Activated CD4-positive, CD25-positive, alpha-beta regulatory T cell treated with anti-CD3 and anti-CD28 coated beads, Interleukin-2, amount 50 U/mL, for 24 hours (primary cell): ENCODE measurements at places on chromosomes 16 and 17.

DNA sequence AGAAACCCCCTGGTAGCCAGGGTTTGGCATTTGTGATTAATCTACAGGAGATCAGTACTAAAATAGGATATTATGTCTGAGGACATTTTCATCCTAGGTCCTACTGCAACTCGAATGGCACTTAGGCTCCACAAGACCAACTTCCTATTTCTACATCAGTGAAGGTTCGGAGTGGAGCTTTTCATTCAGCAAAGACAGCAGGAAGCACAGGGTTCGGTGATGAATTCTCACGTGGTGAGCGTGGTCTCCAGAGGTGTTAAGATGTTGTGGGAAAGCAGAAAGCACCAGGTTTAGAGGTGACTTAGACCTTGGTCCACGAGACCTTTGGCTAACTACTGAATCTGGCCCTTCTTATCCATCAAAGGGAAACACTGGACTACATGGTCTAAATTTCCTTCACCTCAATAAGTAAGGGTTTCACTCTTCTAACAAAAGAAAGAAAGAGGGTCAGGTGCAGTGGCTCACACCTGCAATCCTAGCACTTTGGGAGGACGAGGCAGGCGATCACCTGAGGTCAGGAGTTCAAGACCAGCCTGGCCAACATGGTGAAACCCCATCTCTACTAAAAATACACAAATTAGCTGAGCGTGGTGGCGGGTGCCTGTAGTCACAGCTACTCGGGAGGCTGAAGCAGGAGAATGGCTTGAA is 13.9 kb upstream of the HELZ start:
- peak; percentile 39 for ATAC-seq

DNA sequence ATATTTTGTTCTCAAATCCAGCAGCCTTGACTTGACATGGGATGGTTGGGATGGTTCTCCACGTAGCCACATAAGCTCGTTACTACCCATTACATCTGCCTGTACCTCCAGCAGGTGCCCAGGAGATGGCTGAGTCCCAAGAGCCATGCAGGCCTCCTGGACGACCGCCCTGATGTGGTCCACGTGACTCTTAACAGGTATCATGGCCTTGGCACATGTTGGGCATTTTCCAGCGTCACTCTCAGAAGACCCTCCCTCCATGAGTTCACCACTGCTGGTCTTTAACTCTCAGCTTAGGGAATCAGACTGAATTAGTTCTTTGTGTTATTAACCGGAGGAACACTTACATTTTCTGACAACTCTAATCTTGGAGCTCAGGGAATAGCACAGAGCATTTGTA is 161.5 kb downstream of the CDH13 start:
- no peak for ATAC-seq

DNA sequence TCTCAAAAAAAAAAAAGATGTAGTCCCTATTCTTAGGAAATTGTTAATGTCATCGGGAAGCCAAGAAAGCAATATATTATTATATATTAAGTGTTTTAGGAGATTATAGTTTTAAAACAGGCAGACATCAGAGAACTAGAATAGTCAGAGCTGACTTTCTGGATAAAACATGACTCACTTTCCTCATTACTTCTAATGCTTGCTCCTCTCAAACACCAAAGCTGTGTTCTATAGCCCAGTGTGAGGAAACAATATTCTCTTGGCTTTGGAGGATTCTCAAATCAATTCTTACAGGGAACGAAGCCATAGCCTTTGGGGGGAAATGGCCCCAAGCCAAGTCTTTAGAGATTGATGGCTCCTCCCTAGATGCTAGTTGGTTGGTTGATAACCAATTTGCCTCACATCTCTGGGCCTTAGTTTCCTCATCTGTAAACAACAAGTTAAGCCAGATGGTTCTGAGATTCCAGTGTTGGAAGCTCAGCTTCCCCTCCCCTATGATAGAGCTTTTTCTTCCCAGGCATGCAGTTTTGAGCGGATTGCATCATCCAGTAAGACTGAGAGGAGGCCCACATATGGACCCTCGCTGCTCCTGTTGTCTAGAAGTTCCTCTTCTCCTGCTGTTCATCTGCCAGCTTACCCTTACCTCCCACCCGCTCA is 12.4 kb downstream of the NMT1 start:
- no peak for ATAC-seq

DNA sequence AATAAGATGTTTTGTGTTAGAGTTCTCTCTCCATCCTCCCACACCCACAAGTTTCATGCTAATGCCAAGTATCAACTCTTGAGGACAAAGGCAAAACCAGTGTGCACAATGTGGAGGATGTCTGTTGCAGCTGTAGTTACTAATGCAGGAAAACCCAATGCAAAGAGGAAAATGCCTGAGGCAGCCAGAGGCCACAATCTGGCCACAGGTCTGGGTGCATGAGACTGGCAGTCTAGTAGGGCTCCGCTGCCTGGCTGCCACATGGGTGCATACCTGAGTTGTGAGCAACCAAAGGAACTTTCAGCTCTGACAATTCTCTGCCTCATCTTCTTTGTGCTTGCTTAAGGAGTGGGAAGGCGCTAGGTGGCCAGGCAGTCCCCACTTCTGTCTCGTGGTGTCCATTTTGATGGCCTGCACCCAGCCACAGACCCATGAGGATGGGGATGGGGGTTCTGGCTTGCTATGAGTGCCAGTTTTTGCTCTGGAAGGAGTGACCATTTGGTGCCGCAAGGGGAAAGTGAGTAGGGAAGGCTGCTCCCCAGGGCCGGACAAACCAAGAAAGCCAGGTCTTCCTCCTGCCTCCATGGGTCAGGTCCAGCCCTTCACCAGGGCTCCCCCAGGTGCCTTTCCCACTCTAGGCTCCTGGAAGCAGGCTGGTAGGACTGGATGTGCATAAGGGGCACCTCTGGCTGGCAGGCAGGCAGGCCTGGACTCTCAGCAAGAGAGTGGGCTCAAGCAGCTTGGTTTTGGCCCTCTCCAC is 4.2 kb upstream of the GFOD2 start:
- no peak for ATAC-seq

- no peak for ATAC-seq
Measured at GRCh38 chr16:12255919-12256665, 279.6 kb downstream of the SNX29 start.

DNA sequence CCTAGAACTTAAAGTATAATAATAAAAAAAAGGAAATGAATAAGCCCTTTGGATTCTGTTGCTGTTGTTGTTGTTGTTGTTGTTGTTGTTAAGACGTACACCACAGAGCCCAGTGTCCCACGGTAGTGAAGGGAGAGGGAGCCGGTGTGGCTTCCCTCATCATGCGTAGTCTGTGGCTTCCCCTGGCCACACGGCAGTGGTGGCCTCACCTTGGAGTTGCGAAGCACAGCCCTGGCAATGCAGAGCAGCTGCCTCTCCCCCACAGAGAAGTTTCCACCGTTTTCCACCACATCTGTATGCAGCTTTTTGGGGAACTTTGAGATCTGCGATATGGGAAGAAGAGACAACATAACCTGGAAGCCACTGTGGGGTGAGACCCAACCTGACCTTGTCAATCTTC is 14.1 kb upstream of the ABCC12 start:
- no peak for ATAC-seq

- no peak for ATAC-seq
Measured at GRCh38 chr17:27862840-27863239, 30.3 kb downstream of the LYRM9 start.

GRCh38 chr16:20216591-20217217 is 110.6 kb downstream of the GP2 start:
- ATAC-seq, result no peak

GRCh38 chr17:72671016-72671415 is 421.5 kb downstream of the SLC39A11 start:
- no peak for ATAC-seq

DNA sequence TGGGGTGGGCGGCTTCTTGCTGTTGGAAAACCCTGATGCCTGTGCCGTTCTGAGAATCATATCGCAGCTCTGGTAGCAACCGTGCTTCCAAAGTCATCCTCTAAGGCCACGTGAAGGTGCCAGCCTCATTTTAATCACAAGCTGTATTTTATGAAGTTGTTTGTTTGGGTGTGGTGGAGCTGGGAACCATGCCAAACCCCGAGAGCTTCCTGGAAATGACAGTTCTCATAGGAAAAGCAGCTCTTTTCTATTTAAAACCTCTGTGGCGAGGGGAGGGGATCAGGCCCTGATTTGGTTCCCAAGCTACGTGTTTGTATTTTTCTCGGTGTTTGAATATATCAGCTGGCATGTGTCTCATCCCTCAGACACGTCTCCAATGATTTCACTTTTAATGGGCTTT is 21.7 kb downstream of the KNOP1 start:
- no peak for ATAC-seq

DNA sequence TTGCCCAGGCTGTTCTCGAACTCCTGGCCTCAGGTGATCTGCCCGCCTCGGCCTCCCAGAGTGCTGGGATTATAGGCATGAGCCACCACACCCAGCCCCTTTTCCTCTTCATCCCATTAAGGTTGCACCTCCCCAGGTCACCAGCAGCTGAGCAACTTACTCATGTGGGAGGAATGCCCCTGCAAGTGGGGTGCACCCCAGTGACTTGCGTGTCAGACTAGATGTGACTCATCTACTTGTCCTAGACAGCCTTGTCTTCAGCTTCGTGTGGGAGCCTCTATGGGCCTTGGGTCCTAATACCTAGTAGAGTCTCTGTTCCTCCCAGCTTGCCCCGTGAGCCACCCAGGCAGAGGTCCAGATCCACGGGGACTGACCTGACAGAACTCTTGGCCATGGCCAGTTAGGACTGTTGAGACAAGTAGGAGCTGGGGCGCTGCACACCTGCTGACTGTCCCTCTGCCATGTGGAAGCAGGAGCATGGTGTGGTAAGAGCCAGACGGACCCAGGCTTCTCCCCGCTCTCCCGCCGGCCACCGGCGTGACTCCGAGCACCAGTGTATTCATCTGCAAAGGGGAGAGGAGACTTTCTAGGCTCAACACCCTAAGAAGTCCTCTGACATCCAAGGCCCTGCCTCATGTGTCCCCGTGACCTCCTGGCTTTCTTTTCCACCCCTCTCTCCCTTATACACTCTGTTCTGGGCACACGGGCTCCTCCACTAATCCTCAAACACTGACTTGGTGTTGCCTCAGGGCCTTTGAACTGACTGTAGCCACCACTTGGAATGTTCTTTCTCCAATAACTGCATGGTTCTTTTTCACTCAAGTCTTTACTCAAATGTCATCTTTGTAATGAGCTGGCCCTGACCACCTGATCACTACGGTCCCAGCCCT is 11.6 kb upstream of the CBX4 start:
- ATAC-seq, result peak; percentile 77

- no peak for ATAC-seq
Measured at GRCh38 chr16:66379571-66379941, 13.1 kb downstream of the CDH5 start.

GRCh38 chr17:68610554-68610953 is 9.4 kb upstream of the FAM20A start:
- no peak for ATAC-seq

DNA sequence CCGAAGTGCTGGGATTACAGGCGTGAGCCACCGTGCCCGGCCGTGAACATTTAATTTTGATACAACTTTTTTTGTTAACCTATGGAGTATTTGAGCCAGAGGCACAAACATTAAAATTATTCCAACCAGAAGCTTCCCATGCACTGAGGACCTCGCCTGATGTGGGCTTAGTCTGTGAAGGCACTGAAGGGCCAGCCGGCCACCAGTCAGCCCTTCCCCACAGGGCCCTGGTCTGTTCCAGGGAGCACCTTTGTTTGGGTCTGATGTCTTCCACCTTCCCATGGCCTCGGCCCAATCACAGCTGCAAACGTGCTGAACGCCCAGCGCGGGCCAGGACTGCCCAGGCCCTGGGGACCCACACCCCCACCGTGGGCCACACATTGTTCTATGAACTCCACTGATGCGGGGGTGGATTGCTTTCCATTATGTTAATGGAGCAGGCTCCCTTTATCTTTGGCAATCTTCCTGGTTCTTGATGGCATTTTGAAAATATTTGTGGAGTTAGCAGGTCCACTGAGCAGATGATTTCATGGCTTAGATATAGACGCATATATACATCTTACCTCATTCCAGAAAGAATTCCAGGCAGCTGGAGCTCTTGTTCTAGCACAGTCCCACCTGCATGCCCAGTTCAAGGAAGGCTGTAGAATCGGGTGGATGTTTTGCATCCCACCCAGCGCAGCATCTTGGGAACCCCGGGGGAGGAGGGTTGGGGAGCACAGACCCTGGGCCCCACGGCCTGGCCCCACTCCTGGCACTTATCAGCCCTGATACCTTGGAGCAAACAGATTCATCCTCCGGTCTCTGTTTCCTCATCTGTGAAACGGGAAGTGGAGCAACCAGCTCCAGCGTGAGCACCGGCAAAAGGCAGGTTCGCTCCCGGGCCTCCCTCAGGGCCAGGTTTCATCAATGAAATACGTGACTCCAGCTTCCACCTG is 14.5 kb downstream of the SPIRE2 start:
- no peak for ATAC-seq

DNA sequence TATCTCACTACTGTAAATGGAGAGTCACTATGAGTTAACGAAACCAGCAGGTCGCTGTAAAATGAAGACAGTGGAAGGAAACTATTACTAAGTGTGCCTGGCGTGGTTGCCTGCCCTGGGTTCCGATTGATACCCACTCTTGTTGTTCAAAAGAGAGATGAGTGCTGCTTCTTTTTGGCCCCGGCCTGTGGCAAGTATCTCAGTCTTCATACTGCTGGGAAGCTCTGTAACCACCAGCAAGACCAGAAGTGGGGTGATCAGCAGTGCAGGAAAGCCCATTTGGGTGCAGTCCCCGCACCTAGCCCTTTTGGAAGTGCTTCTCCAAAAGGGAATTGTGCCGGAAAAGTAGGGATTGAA is 104.5 kb downstream of the SNX29 start:
- ATAC-seq, result peak; percentile 67

- ATAC-seq, result no peak
Measured at GRCh38 chr17:570388-570787, 144.3 kb downstream of the VPS53 start.

DNA sequence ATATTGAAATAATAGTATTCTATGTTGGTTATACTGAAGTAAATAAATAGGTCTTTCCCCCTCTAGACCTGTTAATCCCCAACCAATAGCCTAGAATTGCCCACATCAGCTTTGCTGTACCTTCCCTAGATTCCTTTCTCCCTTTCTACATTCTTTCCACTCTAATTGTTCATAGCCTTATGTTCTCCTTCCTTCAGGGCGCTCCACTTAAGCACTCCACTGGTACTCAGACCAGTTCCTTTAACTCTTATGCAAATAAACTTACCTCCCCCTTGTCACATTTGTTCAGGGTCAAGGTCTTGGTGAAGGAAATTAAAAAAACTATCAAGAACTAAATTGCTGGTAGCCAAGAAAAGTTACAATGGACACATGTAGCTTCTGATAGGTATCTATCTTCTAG is 294.8 kb downstream of the UTP18 start:
- no peak for ATAC-seq

GRCh38 chr17:49490276-49490675 is 4.8 kb upstream of the NGFR start:
- no peak for ATAC-seq
